Stimulated activated CD4-positive, alpha-beta T cell treated with anti-CD3 and anti-CD28 coated beads, Interleukin-1b, Interleukin-23, amount 100 ng/mL, for 1 hour (primary cell): ENCODE measurements at places on chromosomes 1 and 21.

DNA sequence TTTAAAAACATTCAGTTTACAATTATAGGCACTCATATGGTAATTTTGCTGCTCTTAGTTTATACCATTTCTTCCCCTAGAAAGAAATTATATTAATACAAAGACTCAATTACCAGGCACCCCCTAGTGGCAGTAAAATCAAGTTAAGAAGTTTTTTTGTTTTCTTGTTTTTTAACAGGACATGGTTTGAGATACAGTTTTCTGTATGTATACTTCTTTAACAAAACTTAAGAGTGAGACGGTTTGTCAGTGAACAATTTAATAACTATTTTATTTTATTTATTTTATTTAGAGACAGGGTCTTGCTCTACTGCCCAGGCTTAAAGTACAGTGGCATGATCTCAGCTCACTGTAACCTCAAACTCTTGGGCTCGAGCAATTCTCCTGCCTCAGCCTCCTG, 224.6 kb downstream of the FAF1 start:
- DNase-seq, result no peak

- no peak for DNase-seq
Measured at GRCh38 chr21:44486302-44486701, 31.0 kb downstream of the LRRC3 start.

DNA sequence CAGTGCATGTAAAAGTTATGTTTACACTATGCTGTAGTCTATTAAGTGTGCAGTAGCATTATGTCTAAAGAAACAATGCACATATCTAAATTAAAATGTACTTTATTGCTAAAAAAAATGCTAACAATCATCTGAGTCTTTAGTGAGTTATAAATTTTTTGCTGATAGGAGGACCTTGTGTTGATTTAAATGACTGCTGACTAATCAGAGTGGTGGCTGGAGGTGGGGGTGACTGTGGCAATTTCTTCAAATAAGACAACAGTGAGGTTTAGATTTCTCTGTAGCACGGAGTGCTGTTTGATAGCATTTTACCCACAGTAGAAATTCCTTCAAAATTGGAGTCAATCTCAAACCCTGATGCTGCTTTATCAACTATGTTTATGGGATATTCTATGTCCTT, 37.0 kb downstream of the HS2ST1 start:
- DNase-seq, result no peak

DNA sequence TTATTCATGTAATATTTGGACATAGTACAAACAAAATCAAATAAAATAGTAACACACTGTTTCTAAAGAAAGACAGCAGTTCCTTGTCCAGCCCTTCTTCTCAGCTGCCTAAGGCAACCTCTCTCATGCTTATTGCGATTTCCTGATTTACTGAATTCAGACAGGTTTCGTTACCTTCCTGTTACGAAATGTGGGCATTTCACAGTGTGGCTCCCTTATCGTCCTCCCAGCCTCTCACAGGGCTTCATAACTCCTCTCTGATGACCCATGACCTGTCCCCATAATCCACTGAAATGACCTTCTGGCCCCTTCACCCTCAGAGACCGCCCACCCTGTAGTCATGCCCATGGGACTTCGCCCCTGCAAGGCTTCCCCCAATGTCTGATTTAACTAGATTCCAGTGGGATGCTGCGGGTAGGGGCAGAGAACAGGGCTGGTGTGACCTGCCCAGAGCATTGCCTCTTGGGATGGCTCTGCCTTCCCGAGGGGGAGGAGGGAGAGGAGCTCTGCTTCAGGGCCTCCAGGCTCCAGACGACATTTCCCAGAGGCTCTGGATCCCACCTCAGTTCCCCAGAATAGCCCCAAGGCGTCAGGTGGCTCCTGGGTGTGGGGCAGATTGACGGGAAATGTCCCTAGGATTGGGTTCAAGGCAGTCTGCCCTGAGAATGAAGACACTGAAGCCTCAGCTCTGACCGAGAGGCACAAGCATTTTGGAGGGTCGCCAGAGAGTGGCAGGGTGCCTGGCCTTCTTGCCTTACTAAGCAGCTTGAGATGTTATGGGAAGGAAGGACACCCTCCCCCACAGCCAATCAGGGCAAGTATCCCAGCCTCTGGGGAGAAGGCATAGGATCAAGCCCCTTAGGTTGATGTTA, 20.6 kb downstream of the PADI2 start:
- no peak for DNase-seq

DNA sequence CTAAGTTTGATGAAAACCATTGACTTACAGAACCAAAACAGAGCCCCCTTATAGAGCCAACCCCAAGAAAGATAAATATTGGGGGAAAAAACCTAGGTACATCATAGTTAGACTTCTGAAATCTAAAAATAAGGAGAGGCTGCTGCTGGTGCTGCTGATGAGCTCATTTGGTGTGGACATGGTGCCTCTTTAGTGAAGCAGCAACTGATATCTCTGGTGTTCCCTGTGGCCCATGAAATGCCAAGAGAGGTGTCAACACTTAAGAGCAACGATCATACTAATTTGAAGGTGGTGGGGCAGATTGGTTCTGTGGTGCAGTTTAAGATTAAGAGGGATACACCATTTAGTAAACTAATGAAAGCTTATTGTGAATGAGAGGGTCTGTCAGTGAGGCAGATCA, 35.9 kb downstream of the ST3GAL3 start:
- no peak for DNase-seq

GRCh38 chr1:171220581-171221054, 27.7 kb upstream of the FMO1 start:
- no peak for DNase-seq

DNA sequence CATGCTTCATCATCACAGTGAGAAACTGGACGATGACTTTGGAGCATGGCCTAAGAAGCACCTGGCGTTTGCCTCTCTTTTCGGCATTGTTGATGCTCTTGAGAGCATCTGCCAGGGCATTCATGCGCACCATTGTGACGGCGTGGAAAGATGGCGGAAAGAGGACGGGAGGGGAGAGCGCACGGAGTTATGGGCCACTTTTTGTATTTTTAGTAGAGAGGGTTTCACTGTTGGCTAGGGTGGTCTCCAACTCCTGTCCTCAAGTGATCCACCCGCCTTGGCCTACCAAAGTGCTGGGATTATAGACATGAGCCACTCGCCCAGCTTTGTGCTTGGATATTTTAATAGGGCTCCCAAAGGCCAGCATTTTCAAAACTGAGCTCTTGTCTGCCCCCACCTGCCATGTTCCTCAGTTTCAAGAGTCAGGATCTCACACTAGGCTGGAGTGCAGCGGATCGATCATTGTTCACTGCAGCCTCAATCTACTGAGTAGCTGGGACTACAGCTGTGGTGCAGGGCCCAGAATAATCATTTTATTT, 5.3 kb downstream of the RPS8 start:
- no peak for DNase-seq

DNA sequence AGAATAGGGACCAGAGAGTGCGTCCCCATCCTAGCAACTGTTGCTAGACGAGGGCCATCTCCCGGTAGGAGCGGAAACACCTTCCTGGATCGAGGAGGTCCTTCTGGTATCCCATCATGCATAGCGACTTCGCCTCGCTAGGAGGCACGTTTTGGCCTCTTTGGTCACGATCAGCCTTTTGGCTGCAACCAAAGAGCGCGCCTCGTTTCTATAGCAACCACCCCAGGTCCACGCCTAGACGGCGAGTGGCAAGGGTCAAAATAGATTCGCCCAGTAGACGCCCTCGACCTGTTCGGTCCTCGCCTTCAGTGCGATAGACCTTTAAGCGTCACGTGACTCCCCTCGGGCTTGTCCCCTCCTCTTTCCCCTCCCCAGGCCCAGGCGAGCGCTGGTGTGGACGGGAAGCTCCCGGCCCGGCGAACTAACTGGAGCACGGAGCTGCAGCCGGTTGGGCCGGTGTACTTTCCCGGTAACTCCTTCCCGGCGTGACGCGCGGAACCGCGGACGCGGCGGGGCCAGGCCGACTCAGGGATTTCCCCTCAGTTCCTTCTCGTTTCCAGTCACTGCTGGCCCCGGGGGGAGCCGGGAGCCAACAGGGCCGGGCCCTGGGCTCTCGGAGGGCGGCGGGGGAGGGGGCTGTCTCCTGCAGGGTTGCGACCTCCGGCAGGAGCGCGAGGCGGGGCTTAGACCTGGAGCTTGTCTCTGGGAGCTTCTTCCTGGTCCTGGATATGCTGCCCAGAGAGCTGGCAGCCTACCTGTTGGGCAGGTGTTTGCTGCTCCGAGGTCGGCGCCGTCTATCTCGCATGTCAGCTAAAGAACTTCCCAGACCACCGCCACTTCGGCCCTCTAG, at the start of gene DNAJC16:
DNAJC16 (plus strand) TSS at position 359 of the 850 bp plus-strand sequence. CDS start 2,258 bp downstream, outside the sequence.
- peak; percentile 94 for DNase-seq

DNA sequence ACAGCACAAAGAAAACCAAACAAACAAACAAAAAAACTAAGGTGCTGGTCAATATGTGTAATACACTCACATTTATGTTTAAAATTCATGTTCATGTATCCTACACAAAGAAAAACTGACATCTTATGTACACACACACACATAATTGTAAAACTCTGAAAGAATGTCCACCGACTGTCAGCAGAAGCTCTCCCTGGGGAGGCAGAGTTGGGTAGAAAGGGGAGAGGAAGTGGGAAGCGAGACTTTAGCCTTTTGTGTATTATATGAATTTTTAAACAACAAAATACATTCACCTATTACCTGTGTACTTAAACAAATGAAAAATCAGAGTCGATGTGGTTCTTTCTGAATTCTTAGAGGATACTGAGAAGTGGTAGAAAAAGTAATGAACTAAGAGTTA, 88.3 kb downstream of the ABCA4 start:
- DNase-seq, result no peak

- DNase-seq, result no peak
Measured at GRCh38 chr1:222749927-222750326, 12.9 kb downstream of the FAM177B start.

- DNase-seq, result no peak
Measured at GRCh38 chr1:23118957-23119792, 49.5 kb downstream of the LUZP1 start.

GRCh38 chr1:208149213-208149612, 95.0 kb downstream of the PLXNA2 start:
- DNase-seq, result no peak

DNA sequence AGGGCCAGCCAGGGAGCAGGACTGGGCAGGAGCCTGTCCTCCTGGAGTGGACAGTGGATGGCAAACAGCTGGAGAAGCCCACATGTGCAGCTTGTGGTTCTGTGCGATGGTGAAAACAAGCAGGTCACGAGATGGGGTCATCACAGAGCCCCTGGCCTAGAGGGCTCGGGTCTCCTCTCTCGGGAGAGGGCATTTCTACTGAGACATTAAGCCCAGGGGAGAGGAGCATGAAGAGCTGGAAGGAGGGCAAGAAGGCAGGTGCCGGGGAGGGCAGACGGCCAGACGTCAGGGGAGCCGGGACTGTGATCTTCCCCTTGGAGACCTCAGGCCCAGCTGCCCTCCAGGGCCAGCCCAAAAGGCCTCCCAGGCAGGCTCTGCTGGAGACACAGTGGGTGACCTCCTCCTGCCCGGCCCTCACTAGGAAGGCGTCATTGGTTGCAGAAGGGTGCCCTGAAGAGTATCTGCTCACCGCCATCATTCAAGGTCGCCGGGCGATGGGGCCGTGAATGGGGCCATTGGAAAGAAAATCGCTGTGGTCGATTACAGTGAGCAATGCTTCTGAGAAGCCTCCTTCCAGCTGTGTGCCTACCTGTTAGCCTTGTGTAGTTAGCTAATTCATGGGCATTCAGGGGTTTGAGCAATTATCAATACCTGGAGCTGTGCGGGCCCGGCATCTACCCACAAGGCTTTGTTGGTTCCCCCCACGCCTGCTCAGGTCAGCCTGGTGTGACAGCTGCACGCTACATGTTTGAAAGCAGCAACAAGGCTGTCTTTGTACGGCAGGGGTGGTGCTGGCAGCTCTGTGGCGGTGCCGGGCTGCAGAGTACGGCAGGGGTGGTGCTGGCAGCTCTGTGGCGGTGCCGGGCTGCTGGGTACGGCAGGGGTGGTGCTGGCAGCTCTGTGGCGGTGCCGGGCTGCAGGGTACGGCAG, 72.3 kb upstream of the ACTRT2 start:
- DNase-seq, result no peak
